Head of caudate nucleus (tissue), 42 donors: ENCODE measurements at places on chromosomes 3 and 15.

GRCh38 chr15:58362262-58362922, 69.4 kb upstream of the LIPC start:
- DNase-seq = no peak

- DNase-seq = no peak
Observed at GRCh38 chr15:26892182-26892518, 25.3 kb downstream of the GABRA5 start.

DNA sequence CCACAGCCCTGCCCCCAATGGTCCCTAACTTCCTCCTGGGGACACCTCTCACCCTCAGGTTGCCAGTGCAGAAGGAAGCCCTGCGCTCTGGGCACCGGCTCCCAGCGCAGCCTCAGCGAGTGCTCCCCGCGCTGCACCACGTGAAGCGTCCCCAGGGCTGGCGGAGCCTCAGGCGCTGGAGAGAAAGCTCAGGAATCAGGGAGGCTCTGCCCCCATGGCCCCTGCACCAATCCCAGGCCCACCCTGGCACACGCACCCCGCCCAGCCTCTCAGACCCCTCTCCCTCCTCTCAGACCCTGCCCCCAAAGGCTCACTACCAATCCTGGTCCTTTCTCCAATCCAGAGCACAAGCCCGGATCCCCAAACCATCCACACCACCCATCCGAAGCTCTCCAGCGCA, 6.9 kb downstream of the COL7A1 start:
- peak; percentile 18 for DNase-seq

DNA sequence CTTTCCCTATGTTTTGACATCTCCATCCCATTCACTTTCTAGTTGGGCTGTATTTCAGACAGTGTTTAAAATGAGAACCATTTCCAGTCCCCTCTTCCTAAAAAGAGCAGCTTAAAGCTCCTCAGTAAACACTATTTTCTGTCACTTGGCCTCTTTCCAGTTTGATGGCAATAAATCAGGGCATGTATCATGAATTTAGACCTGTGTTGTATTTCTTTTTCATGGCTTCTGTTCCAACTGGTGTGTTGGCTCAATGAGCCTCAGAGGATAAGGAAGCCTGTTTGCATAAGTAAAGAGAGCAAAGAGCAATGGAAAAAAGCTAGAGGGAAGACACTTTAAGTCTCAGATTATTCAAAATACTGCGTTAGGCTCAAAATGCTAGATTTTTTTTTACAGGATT, 7.2 kb downstream of the CCDC80 start:
- no peak for DNase-seq

GRCh38 chr15:32700501-32701150, 17.2 kb upstream of the GREM1 start:
- DNase-seq = no peak

GRCh38 chr3:39290255-39290654, 10.4 kb upstream of the CX3CR1 start:
- DNase-seq = no peak

- DNase-seq = no peak
Observed at GRCh38 chr3:149339931-149340309, 6.5 kb upstream of the TM4SF18 start.

GRCh38 chr15:81185631-81186295, 10.9 kb upstream of the IL16 start:
- DNase-seq = no peak

GRCh38 chr3:23653647-23654525, 151.9 kb upstream of the UBE2E1 start:
- DNase-seq = no peak

DNA sequence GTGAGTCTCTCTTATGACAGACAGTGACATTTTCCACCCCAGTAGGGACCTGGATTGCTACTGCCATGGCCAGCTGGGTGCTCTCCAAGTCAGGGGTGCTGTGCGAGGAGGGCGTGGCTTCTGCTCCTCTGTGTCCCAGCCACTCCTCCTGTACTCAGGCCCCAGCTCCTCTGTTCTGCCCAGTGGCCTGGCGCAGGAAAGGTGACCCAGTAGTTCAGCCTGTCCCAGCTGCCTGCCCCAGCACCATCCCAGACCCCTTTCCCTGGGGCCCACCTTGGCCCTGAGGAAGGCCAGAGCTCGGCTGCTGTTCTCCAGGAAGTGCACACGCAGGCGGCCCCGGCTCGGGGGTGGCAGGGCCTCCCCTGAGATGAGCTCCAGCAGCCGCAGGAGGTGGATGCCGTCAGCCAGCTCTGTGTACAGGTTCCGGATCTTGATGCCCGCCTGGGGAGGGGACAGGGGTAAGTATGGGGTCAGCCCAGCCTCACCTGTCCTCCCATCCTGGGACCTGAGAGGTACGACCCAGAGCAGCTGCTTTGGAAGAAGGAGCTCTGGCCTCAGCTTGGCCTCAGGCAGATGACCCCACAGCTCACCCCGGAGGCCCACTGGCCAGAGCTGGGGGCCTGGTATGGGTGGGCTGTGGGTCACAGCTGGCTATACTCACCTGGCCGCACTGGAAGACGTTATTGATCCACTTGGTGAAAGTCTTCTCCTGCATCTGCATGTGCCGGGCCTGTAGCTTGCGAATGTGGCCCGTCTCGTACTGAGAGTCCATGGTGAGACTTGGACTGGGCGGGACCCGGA, 1.0 kb downstream of the SPTBN5 start:
- no peak for DNase-seq
